ENCODE measurements at places on chromosomes 3 and 15.

DNA sequence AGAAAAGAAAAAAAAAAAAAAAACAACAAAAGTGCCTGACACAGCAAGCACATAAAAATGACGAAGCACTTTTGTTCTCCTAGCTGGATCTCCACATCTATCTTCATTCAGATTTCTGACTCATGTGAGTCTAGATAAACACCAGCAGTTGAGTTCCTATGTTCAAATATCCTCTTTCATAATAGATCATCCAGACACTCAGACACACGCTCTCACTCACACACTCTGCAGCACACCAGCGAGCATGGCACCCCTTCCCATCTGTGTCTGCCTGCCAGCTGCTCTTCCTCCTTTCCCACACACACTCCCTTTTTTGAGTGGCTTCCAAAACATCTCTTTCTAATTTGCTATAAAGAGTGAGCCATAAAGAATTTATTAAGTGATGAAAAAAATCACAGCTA, 19.8 kb upstream of the CELF6 start:
- peak; percentile 82 for DNase-seq

DNA sequence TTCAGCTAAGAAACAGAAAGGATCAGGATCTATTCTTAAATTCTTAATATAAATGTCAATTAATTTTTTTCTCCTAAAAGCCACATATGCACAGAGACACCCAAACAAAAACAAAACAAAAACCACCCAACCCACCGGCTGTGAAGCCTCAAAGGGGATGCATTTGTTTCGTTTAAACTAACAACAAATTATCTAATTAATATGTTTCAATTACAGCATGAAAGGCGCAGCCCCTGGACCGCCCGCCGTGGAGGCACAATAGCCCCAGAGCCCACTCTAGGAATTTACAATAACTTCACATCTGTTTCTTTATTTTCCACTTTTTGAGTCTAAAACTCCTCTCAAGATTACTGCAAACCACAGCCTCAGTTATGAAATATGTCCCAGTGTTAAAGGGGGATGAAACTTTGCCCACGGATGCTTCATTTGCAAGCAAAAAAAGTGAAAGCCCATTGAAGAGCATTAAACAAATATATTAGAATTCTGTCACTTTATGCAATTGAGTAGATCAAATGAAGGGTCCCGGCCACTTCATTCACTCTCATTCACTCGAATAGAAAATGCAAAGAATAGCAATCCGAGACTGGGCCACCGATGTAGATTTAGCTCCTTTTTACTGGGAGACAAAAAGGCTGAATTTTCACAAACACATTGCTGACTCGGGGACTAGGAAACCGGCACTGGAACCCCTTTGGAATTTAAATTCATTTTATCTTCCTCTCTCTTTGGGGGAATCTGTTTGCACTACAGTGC, 6.0 kb downstream of the FOXB1 start:
- no peak for DNase-seq

- DNase-seq, result no peak
Measured at GRCh38 chr3:170632780-170633179, 46.9 kb upstream of the SLC7A14 start.

DNA sequence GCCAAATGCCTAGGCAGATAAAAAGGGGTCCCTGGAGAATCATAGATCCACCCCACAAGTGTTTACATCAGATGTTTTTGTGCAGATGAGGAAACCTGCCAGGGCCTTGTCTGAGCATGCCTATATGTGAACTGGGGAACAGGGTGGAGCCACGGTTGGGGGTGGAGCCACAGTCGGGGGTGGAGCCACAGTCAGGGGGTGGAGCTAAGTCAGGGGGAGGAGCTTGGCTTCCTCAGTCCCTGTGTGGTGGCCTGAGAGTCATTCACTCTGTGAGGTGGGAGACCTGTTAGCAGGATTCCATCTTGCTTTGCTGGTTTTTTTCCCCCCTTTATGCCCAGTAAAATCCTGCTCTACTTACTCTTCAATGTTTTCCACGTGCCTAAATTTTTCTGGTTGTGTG, 57.8 kb upstream of the TGFBR2 start:
- peak; percentile 10 for DNase-seq
